ENCODE measurements at places on chromosomes 16 and 17.

DNA sequence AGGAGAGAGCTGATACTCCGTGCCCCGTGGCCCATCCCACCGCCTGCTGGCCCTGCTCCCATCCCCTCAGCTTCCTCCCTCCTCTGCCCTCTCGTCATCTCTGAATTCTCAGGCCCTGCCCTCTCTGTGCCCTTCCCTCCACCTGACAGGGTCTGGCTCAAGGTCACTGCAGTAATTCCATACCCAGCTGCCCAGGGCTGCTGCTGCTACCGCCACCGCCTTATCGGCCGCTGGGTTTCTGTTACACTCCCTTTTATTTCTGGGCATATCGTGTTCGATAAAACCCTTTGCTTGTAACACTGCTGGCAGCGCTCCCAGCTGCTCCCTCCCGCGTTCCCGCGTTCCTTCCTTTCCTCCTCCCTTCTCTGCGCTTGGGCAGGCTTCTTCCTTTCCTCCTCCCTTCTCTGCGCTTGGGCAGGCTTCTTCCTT lies 1.2 kb downstream of the EPN3 start:
- DNase-seq, result no peak

DNA sequence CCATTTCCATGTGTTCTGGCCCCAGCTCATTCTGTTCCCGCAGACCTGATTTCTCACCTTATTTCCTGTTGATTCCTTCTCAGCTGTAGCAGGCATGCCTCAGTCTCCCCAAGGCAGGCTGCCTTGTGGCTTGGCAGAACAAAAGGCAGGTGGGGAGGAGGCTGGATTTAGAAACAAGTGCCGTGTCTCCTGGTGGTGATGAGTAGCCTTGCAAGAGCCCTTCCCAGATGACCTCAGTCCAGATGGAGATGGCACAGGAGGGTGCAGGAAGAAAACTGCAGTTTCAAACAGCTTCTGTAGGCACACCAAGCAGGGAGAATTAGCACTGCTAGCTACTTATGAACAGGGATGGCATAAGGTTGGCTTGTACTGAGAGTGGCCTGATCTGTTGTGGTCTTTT lies 64.6 kb downstream of the ARHGAP44 start:
- DNase-seq, result no peak

DNA sequence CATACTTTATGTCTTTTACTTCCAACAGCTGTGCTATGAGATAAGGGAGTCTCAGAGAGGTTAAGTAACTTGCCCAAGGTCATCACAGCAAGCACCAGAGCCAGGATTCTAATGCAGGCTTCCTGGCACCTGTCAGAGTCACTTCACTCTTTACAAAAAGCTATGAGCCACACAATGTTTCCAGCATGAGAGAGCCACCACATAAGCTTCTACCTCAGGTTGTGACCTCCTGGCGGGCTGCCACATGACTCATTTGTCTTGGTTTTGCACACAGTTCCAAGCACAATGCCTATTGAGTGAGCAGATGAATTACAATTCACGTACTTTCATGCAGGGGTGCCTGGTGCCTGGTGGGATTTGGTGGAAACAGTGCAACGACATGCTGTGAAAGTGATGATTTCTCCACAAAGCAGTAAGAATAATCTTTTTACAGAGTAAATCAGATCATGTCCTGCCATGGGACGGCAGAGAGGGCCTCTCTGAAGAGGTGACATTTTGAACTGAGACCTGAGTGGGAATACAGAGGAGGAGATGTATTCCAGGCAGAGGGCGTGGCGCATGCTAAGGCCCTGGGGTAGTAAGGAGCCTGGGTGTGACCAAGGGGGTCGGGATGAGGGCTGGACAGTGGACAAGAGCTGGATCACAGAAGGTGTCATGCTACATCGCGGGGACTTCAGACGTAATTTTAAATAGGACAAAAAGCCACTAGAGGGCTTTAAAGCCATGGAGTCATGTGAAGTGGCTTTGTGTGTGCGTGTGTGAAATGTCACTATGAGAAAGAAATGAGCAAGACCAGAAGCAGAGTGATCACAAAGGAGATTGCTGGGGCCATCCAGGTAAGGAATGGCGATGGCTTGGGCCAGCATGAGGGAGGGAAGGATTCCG lies 53.4 kb downstream of the CACNG3 start:
- no peak for DNase-seq

DNA sequence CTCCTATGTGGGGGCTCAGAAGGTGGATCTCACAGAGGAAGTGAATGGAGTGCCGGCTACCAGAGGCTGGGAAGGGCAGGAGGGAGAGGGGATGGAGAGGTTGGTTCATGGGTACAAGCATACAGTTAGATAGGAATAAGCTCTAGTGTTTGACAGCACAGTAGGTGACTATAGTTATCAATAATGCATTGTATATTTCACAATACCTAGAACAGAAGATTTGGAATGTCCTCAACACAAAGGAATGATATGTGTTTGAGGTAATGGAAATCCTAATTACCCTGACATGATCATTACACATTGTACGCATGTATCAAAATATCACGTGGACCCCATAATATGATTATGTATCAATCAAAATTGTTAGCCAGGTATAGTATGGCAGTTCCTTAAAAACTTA lies 38.9 kb upstream of the MED9 start:
- DNase-seq, result no peak

DNA sequence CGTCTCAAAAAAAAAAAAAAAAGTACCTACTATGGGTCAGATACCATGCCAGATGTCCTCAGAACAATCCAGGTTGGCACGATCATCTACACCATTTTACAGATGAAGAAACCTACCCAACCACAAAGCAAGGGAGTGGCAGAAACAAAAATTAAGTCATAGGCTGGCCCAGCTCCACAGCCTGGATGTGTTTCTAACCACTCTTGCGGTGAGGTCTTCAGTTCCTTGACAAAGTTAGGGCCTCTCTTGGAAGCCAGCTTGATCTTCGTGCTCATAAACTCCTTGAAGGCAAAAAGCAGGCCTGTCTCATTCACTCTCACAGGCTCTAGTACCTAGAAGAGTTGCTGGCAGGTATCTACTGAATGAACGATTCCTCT lies 6.2 kb downstream of the GGA2 start:
- DNase-seq, result no peak

GRCh38 chr16:50878966-50879615 lies 137.2 kb downstream of the CYLD start:
- no peak for DNase-seq

DNA sequence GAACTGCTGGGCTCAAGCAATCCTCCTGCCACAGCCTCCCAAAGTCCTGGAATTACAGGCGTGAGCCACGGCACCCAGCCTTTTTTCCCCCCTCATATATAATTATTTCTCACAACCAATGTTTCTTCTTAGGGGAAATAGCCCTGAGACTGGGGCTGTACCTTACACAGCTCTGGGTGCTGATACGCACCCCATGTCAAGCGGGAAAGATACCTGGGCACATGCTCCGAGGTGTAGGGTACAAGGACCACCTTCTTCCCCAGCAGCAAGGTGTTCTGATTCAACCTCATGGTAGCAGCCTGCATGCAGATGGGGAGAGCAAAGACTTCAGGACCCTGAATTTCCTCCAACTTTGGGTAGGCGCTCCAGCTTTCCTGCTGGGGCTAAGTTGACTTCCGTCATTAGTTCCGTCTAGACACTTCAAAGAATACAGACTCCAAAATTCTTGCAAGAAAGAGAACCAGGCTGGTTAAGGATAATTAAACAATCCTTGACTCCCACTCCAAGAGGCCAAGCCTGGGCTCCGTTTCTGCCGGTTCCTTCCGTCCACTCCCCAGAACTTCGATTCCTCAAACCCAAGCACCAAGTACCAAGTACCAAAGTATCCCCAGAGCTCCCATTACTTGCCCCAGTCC lies 619 bp downstream of the NAT9 start:
- DNase-seq, result no peak

GRCh38 chr17:9760266-9760665 lies 31.1 kb downstream of the DHRS7C start:
- no peak for DNase-seq

DNA sequence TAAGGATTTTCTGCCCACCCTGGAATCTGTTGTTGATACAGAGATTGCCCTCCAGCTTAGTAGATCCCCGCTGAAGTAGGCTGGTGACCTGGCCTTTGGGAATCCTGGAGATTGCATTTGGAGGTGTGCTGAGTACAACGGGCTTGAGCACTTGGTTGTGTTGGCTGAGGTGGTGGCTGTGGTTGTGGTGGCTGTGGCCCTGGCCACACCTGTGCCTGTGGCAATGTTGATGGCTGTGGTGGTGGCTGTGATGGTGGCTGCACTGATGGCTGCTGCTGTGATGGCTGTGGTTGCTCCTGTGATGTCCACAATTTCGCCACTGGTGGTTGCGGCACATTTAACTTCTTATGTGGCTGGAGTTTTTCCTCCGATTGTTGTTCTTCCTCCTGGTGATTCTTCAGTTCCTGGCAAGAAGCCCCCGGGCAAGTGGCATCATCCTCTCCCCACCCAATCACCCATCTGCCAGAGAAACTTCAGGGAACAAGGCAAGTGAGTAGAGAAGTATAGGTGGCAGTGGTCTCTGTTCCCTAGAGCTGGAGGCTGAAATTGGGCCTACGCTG lies 4.2 kb downstream of the CCDC200 start:
- DNase-seq, result no peak

DNA sequence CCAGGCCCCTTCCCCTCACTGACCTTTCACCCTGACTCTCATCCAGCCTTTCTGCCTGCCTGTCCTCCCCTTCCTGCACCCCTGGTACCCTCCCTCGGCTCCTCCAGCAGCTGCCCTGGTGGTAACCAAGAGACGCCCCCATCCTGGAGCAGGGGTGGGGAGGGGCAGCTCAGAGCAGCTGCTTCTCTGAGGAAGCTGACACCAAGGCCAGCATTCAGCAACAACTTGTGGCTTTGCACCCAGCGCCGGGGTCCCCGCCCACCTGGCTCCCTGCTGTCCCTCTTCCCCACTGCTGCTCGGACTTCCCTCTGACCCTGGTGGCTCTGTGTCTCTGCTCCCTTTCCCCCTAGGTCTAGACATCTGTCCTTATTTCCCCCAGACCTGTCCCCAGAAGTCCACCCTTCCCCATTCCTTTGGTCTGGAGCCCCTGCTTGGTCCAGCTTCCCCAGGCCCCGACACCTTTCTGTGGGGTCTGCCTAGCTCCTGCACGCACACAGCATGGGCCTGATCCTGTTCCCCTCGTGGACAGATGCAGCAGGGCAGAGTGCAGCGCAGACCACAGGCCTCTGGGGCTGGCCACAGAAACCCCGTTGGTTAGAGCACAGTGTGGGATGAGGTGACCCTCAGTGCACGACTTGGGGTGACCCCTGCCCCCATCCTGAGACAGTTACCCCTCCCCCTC lies 1.2 kb upstream of the ATP2A1 start:
- no peak for DNase-seq

GRCh38 chr17:72193391-72194106 lies 72.7 kb downstream of the SOX9 start:
- no peak for DNase-seq

- no peak for DNase-seq
These were observed 219.3 kb upstream of the GSE1 start for GRCh38 chr16:85393674-85394451.

GRCh38 chr16:83305092-83305491 lies 502.7 kb upstream of the HSBP1 start:
- no peak for DNase-seq

DNA sequence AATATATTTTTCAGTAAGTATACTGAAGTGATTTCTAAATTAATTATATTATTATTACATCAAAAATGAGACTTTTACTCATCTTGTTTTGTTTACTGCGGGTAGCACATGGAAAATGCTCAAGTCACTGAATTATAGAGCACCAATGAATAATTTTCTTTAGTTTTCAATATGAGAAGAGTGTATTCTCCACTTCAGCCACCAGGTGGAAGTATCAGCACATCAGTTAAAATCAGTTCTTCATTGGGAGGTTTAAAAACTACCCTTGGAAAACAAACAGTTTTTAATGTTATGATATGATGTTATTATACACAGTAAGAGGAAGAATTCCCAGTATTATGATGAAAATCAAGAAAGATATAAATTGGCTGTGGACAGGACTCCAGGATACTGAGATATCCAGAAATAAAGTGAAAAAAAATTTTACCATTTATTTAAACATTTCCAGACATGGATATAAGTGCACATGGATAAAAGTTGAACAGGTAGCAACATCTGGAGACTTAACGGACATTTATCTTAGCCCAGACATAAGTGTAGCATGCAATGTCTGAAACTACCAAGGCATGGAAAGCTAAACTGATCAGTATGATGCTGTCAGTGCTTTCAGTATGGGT lies 467.3 kb downstream of the KCNJ2 start:
- DNase-seq, result peak; percentile 32

DNA sequence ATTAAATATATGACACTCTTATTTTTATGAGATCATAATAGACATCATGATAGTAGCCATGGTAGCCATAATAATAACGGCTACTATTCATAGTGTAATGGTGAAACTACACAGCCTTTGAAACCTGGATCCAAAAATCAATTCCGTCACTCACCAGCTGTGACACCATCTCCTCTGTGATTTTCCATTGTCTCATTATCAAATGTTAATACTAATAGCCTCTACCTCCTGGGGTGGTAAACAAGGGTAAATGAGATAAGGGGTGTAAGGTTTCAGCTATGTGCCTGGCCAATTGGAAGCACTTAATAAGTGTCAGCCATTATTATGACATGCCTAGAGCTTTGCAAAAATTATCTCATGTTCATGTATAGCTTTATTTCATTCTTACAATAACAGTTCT lies 88.6 kb downstream of the CACNG3 start:
- DNase-seq, result no peak

DNA sequence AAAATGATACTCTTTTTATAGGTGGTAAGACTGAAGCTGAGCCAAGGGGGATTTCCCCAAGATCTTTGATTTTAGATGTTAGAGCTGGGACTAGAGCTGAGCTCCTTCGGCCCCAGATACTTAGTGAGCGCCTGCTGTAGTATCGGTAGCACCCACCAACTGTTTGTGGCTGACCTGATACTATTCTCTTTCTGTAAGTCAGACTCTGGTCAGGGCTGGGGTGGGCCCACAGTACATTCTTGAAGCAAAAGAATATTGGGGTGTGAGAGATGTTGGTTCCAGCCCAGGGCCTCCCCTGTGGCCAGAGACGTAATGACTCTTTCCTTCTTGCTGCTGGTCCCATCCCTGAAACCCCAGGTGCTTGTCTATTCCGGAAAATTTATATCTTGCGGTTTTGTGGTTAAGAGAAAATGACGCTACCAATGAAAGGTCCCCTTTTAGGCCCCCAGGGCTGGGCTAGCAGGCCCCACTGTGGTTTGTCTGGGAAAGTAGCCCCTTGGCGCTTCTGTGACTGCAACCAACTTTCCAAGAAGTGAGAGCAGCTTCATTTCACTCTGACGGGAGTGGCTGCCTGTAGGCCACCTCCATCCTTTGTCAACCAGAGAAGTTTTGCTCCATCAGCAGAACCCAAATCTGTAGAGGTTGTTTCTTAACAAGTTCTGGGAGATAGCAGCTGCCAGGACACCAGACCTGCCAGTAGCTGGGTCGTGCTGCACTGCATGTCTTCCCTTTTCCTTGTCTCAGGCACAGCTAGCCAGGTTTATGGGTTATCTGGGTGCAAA lies 86.4 kb upstream of the LGALS9 start:
- peak; percentile 86 for DNase-seq

Data from NCI-H526 treated with DMSO at 0.1 percent for 48 hours (cell line).